ENCODE measurements at places on chromosomes 4 and X.

DNA sequence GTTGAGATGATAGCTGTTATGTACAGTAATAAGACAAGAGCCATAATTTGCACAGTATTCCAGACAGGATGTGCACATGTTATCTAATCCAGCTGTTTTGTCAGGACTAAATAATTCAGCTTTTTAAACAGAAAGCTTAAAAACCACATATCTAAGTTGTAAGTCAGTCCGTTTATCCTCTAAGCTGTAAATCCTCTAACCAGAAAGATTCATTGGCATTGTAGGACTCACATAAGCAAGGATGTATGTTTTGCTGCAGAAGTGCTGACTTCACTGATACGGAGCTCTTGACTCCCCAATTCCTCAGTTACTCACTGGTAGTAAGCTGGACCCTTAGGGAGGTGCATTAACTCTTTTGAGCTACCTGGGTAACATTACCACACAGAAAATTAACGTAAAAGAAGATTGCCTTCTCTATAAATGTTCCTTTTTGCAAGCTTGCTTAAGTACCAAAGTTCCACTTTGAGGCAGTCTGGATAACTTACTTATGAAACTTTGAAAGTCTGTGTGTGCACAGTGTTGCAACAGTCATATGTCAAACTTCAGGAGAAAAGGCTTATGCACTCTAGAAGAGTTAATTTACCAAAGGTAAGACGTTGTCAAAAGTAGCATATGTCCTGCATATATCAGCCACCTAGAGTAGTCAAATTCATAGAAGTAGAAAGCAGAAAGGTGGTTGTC lies 58.3 kb upstream of the MAGEB2 start:
- DNase-seq, result no peak

- no peak for DNase-seq
Observed at GRCh38 chr4:40334591-40335524, at the start of gene CHRNA9. CHRNA9 (plus strand) TSS chr4:40335333; CDS start chr4:40335468, 135 bp downstream.

DNA sequence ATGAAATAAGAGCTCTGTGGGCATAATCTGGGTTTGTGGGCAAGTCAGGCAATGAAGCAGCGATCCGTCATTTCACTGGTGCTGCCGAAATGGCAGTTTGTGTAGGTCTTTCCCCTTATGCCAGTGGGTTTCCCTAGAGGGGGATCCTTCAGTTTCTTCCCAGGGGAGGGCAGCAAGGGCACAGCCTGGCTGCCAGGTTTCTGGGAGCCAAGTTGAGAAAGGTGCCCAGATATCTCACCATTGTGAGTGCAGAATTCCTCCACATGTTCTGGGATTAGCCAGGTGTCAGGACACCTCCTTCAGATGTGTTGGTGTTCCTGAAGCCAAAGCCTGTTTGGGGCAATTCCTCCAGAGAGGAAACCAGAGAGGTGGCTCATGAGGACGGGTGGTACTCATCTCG lies 28.0 kb downstream of the MSX1 start:
- no peak for DNase-seq

DNA sequence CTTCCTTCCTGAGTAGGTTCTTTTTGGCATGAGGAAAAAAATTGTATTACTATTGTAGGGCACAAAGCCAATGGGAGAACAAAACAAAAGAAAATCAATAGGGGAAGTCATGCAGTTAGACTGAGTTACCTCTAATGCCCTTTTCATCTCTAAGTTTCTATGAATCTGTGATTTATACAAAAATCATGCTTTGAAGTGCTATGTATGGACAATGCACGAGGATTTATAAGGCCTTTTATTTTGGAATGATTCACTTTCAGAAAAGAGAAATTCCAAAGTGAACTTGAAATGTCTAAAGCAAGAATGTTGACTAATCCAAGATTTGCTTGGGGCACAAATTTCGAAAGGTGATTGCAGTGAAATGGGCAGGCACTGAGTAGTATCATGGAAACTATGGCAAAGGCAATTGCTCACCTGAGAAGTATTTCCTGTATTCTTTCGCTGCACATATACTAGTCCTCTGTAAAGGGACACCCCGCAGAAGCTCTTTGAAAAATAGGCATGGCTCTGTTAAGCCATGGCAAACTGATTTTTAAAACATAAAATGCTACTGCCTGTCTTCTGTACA lies 52.8 kb downstream of the ADGRG4 start:
- DNase-seq, result no peak

- no peak for DNase-seq
Observed at GRCh38 chrX:50711907-50712306, 102.1 kb downstream of the SHROOM4 start.

DNA sequence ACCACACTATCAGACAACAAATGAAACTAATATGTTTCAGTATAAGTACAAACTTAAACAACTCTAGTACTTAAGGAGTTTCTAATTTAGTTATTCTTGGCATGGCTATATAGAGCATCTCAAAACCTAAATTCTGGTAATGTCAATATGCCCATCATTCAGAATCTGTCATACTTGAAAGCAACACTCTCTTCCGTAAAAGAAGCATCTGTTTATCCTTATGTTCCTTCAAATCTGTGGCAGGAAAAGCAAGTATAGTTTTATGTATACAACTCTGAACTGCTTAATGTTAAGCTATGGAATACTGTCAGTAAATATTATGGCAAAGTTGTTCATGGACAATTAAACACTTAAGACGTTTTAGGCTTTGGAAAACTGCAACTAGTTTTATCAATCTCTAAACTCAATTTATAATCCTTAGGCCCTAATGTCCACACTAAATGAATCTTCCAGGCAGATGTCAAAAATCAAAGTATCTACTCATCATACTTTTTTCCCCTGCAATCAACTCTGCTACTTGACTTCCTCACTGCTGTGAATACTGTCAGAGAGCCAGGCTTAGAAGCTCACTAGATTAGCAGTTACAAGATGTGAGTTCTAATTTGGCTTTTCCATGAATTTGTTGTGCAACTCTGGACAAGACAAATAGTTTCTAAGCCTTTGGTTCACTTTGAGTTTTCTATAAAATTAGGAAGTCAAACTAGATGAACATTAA lies 109.4 kb downstream of the SCLT1 start:
- DNase-seq, result no peak

DNA sequence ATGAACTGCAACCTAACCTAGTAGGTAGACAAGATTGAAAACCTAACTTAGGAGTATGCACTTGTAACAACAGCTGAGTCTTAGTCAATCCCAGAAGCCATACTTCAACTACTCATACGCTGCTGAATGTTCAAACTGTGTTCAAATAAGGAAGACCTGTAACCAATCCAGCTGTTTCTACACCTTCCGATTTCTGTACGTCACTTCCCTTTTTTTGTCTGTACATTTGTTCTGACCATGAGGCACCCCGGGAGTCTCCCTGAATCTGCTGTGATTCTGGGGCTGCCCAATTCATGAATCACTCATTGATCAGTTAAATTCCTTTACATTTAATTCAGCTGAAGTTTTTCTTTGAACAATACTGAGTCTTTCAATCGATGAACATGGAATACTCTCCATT lies 89.5 kb downstream of the BMP3 start:
- DNase-seq, result no peak

DNA sequence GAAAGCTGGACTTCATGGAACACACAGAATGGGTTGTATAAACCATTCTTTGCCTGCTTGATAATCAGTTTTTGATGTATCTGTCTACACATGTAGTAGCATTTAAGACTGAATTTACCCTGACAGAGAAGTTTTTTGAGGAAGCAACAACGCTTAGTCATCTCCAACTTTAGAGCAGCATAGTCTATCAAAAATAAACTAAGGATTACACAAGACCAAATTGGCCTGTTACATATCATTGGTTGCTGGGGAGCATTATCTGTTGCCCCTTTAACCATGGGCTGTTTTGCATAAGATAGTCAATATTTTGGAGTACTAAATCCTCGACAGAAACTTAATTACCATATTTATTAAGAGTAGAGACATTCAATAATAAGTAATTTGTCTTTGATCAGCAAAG lies 347.4 kb downstream of the FAM47B start:
- DNase-seq, result no peak

- DNase-seq, result no peak
Observed at GRCh38 chr4:77360451-77360850, 203.4 kb downstream of the CCNG2 start.

DNA sequence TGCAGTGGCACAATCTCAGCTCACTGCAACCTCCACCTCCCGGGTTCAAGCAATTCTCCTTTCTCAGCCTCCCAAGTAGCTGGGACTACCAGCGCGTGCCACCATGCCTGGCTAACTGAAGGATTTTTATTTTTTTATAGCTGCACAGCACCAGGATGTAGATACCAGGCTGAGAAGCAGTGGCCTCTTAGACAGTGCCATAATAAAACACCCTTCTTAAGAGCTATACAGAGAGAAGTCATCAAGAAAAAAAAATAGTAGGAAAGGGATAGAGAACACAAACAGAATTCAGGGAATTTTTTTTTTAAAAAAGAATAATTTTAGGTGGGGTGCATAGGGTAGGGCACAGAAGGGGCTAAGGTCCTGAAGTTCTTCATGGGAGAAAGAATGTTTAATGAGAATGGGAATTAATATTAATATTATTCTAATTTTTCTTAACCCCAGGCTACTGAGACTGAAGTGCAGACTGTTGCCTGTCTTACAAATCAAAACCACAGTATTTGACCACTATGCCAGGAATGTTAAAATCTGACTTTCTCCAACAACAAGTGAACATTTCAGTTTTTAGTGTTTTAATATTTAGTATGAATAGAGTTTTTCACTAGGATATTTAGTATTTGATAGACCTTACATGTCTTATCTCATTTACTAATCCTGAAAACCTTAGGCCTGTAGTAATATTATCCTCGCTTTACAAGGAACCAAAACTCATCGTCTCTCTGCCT lies 146.7 kb downstream of the KCNIP4 start:
- no peak for DNase-seq

- DNase-seq, result no peak
Observed at GRCh38 chr4:81207828-81208227, 7.2 kb downstream of the PRKG2 start.

GRCh38 chr4:174880001-174880400 lies 38.2 kb upstream of the ADAM29 start:
- DNase-seq, result no peak

- DNase-seq, result no peak
Observed at GRCh38 chrX:10090319-10090718, 66.5 kb upstream of the CLCN4 start.

DNA sequence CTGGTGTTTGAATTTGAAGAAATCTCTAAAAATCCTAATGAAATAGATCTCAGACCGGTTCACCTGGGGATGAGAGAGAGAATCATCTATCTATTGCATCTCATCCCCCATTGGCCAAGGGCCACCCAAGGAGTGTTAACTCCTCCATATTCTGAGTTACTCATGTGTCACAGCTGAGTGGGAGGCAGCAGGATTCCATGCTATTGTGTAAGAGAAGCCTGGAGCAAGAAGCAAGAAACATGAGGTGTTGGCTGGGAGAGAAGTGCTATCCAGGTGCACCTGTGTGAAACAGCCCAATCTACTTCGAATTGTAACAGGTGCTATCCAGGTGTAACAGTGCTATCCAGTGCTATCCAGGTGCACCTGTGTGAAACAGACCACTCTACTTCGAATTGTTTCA lies 150.3 kb upstream of the MAOA start:
- DNase-seq, result no peak

- no peak for DNase-seq
Observed at GRCh38 chr4:155696226-155696625, 29.6 kb downstream of the GUCY1A1 start.

GRCh38 chr4:5446595-5447226 lies 261.6 kb downstream of the EVC2 start:
- no peak for DNase-seq

GRCh38 chrX:141375011-141375760 lies 132.9 kb upstream of the SPANXC start:
- DNase-seq, result no peak

DNA sequence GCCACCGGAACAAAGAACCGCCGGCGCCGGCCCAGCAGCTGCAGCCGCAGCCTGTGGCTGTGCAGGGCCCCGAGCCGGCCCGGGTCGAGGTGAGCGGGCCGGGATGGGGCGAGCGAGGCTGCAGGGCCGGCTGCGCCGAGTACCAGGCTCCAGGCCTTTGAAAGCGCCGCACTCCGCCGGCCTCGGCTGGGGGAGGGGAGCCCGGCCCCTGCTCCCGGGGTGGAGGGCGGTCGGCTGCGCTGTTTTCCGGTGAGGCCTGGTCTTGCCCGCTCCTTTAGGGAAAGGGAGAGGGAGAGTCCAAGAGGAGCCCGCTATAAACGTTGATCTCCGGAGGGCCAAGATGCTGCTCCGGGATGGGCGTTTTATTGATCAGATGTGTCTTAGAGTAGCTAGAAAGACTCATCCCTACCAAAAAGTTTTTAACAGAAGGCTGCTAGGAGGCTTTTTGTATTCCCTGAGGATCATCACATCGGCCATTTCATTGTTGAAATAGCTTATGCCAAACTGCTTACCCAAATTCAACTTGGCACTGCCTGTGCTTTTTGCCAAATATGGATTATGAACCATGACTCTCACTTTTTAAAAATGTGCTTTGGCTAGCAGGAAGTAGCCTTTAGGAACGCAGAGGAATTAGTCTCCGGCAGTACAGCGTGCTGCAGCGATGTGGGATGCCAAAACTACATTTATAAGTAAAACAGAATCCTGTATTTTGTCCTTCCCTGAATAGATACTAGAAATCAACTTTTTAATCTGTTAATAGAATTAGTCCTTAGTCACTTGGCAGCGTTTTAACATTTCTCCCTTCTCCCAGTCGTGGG lies 760 bp downstream of the TMEM165 start:
- no peak for DNase-seq

GRCh38 chrX:48700951-48701653 lies 4.6 kb downstream of the SUV39H1 start:
- DNase-seq, result no peak

- no peak for DNase-seq
Observed at GRCh38 chrX:71420686-71421085, 54.5 kb downstream of the TAF1 start.

DNA sequence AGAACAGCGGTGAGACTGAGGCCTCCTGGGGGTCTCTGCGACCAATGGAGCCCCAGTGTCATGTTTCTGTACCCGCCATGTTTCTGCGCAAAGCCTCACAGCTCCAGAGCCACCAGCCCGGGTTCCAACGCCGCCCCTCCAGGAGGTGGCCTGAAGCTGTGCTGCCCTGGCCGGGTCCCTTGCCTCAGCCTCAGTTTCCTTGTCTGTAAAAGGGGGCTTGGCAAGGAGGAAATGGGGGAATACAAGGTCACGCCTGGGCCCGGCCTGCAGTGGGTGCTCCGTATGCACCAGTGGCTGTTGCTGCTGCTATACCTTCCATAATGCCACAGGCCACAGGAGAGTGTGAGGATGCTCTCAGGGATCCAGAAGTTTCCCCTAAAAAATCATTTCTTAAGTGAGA lies 229.5 kb downstream of the AFAP1 start:
- no peak for DNase-seq

DNA sequence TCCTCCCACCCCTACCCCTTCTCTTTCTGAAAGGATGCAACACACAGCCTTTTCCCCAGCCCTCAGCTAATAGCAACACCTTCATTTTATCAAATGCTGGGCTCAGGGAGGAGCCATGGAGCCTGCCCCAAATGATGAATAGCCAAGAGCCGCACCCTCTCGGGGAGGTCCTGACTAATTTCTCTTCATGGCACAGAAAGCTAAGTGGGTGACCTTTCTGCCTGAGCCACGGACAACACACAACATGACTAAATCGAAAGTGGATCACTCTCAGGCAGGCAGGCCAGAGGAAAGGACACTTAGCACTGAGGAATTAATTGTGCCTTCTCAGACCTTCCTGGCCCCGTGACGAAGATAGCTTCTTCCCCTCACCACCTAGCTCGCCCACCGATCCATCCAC lies 165.1 kb upstream of the RAI2 start:
- no peak for DNase-seq

Measured in CD4-positive, alpha-beta T cell treated with Interleukin-21 for 1 hour (primary cell).